ENCODE measurements at places on chromosomes 13 and 19. TPM values are rescaled to one million over a fixed set of nuclear protein-coding genes. Genes with fewer than 3 reads are reported as not detected.

The ZNF730 gene
- 2.9 TPM for total RNA-seq

- no peaks in the 10 kb centered on the region for H3K27me3 ChIP-seq
- DNase-seq: no peak
- H3K36me3 ChIP-seq: no peaks in the 10 kb centered on the region
- H3K27ac ChIP-seq: no peak overlapping the region
- H3K4me3 ChIP-seq: no peak overlapping the region
Measured at GRCh38 chr13:40505196-40505595, 161.2 kb downstream of the FOXO1 start.

DNA sequence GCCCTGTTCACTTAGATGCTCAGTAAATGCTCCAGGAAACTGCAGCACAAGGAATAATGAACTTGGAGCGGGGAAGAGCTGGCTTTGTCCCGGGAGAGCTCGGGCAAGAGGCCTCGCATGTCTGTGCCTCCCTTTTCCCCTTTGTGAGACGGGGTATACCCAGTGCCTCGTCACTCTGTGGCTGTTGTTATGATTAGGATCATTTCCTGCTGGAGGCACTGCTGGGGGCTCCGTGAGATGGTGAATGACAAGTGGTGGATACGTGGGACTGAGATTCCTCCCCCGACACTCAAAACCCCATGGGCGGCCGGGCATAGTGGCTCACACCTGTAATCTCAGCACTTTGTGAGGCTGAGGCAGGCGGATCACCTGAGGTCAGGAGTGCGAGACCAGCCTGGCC lies 1.1 kb upstream of the PLVAP start:
- no peaks in the 10 kb centered on the region for H3K36me3 ChIP-seq
- DNase-seq: no peak
- H3K4me1 ChIP-seq: peaks cover 35% of the 10 kb centered on the region
- H3K27me3 ChIP-seq: peaks cover 19% of the 10 kb centered on the region
- no peak overlapping the region for H3K27ac ChIP-seq
- no peak overlapping the region for H3K4me3 ChIP-seq

GRCh38 chr13:99854366-99854765 lies 117.2 kb downstream of the ZIC5 start:
- no peaks in the 10 kb centered on the region for H3K27me3 ChIP-seq
- no peaks in the 10 kb centered on the region for H3K4me1 ChIP-seq
- no peak for DNase-seq
- no peaks in the 10 kb centered on the region for H3K36me3 ChIP-seq
- H3K27ac ChIP-seq: no peak overlapping the region

The ATXN8OS gene
- total RNA-seq: not detected

The FGF21 gene
- not detected for total RNA-seq

DNA sequence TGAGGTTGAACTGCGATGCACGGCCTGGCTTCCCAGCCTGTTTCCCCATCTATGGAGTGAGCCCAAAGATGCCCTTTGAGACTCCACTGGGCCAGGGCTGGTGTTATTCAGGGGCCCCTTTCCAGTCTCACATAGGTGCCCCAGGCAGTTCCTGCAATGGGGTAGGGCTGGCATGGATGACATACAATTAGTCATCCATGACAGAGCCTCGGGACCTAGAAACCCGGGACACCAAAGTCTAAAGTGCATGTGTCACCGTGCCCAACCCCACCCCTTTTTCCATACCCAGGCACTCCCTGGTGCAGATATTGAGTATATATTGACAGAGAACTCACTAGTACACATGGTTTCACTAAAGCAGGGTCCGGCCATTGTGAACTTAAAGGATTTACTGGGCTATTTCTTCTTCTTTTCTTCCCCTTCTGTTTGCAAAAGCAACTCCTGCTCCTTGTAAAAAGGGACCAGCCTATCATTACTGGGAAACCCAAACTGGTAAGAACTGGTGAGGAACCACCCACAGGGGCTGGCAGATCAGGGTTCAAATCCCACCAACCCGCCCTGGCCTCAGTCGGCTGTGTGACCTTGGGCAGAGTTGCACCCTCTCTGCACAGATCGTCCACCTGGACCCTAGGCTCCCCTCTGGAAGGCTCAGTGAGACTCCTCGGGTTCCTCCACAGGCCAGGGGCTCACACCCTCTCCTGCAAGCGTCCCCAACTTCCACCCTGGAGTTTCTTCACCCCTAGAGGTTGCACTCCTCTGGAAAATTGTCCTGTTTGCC lies 2.7 kb downstream of the B3GNT3 start:
- H3K4me3 ChIP-seq: no peak overlapping the region
- peaks cover 96% of the 10 kb centered on the region for H3K27me3 ChIP-seq
- no peak overlapping the region for H3K27ac ChIP-seq
- H3K36me3 ChIP-seq: no peaks in the 10 kb centered on the region

GRCh38 chr13:32314271-32315237 lies 609 bp downstream of the ZAR1L start:
- peak; percentile 57 for DNase-seq
- peak overlapping the region; percentile 70 for H3K4me3 ChIP-seq
- no peaks in the 10 kb centered on the region for H3K27me3 ChIP-seq
- no peaks in the 10 kb centered on the region for H3K36me3 ChIP-seq

DNA sequence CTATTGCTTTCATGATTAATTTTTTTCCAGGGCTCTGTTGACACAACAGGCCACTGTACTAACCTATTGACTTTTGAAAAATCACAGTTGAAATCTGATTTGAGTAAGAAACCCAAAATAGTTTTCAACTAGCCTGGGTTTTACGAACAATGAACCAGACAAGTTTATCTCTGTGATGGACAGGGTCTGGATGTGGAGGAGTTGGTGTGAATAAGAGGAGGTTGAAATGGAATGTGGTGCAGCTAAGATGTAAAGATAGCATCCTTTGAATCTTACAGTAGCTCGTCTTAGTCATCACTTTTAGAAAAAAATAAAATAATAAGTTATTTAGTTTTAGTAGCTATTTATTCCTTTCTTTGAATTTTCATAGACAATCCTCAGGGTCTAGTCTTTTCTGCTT lies 8.3 kb upstream of the OXGR1 start:
- no peak overlapping the region for H3K4me3 ChIP-seq
- peaks cover 6% of the 10 kb centered on the region for H3K4me1 ChIP-seq

DNA sequence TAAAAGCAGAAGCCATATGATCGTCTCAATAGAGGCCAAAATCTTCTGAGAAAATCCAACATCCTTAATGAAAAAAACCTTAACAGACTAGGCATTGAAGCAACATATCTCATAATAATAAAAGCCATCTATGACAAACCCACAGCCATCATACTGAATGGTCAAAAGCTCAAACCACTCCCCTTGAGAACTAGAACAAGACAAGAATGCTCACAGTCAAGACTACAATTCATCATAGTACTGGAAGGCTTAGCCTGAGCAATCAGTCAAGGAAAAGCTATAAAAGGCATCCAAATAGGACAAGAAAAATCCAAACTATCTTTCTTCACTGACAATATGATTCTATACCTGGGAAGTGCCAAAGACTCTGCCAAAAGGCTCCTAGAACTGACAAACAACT lies 2668.2 kb upstream of the PCDH20 start:
- no peak overlapping the region for H3K27ac ChIP-seq
- H3K4me1 ChIP-seq: no peaks in the 10 kb centered on the region
- DNase-seq: no peak
- H3K4me3 ChIP-seq: no peak overlapping the region
- H3K27me3 ChIP-seq: no peaks in the 10 kb centered on the region
- H3K36me3 ChIP-seq: no peaks in the 10 kb centered on the region

- H3K27ac ChIP-seq: no peak overlapping the region
Measured at GRCh38 chr19:8214802-8215201, 5.6 kb downstream of the CERS4 start.

The SIGLEC5 gene
- total RNA-seq: not detected

The RNF113B gene
- not detected for total RNA-seq

Data from left lung (tissue), 14 donors.